Pancreas (tissue), 10 donors: ENCODE measurements at places on chromosomes 2 and 18.

GRCh38 chr18:68083131-68083530, 566.6 kb upstream of the DSEL start:
- no peak for DNase-seq

GRCh38 chr2:218482651-218483050, 63.7 kb downstream of the VIL1 start:
- DNase-seq: no peak

DNA sequence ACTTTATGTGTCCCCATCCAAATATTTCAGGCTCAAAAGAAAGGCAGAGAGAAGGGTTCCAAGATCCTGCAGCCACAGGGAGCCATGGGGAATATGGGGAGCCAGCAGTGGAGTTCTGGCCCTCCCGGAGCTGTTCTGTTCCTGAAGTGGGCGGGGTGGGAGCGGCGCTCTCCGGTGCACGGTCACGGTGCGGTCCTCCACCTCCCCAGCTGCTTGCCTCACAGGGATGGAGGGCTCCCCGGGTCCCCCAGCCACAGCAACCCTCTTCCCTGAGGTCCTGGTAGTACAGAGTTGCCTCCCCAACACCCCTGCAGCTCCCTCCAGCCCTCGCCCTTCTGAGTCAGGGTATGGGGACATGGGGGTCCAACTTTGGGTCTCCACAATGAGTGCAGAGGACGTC, 26.2 kb upstream of the SNED1 start:
- DNase-seq: no peak

- no peak for DNase-seq
Measured at GRCh38 chr2:42314892-42315468, 46.0 kb downstream of the COX7A2L start.

DNA sequence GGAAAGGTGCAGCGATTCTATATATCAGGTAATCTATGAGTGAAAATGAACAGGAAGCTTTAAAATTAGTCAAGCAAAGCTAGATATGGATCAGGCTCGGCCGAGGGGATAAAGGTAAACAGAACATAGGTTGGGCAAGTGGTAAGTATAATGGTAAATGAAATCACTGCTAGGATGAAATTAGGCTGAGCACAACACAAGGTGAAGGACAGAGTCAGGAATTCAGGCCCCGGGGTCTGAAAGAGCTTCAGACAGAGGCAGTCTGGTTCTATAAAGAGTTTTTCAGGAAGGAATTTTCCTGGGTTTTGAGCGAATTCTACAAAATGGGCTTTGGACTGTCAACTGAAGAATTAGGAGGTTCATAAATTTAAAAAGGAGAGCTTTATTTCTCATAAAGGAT, 513.2 kb upstream of the CDH2 start:
- DNase-seq: no peak

GRCh38 chr2:228039752-228040534, 141.5 kb downstream of the SPHKAP start:
- DNase-seq: no peak

DNA sequence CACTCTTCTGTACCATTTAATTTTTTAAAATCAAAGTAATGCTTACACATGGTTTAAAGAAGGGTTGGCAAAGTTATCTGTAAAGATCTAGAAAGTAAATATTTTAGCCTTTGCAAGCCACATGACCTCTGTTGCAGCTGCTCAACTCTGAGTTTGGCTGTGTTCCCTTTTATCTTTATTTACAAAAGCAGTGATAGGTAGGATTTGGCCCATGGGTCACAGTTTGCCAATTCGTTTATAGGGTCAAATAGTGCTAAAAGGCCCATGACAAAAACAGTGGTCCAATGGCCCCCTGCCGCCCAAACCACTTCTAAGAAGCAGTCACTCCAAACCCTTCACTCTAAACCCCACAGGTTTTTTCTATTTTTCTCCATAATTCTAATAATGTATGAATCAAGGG, 124.8 kb downstream of the PARD3B start:
- no peak for DNase-seq

- no peak for DNase-seq
Measured at GRCh38 chr2:203772456-203773165, 66.2 kb downstream of the CD28 start.

DNA sequence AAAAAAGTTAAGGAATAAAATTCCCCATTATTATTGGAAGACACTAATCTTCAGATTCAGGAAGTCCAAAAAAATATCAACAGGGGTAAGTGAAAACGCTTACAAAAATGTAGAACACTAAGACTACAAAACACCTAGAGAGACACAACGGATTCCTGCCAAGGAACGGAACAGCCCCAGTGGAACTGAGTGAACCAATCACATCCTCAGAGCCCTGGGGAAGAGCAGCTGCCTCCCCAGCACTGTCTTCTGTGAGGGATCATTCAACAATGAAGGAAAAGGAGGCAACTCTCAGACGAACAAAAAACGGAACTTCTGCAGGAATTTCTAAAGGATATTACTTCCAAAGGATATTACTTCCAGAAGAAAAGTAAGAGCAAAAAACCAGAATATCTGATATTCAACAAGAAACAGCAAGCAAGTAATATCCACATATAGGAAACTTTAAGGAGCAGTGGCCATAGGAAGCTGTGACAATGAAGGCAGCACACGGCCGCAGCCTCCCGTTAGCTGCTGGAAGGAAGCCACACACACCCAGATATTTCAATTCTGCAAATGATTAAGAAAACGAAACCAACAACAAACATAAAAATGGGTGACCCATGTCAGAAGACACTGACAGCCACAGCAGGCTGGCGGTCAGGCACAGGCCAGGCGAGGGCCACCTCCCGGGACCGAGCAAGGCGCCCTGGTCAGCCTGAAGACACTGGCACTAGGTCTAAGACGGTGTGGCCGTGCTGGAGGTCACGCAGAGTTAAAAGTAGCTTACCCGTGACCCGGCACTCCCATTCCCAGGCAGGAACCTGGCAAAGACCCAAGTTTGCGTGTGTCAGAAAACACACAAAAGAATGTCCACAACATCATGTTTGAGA, 81.8 kb downstream of the HDAC4 start:
- no peak for DNase-seq

DNA sequence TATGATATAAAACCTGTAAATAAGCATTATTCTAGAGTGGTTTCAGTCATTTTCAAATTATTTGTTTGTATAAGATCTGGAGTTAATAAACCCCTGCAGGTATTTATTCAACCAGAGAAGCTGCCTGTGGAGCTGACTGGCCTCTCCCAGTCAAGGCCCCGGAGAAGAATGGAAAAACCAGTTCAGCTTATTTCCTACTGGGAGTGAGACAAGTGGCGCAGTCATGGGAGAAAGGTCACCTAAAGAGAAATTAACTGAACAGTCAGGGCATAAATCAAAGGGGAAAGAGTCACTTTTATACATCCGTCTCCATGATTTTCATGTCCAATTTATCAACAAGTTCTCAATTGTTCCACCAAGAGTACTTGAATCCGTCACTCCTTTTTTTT, 240.9 kb downstream of the RNF152 start:
- no peak for DNase-seq

- DNase-seq: no peak
Measured at GRCh38 chr2:144759746-144760145, 239.8 kb upstream of the ZEB2 start.

- no peak for DNase-seq
Measured at GRCh38 chr2:53183581-53183980, 584.0 kb upstream of the CHAC2 start.

DNA sequence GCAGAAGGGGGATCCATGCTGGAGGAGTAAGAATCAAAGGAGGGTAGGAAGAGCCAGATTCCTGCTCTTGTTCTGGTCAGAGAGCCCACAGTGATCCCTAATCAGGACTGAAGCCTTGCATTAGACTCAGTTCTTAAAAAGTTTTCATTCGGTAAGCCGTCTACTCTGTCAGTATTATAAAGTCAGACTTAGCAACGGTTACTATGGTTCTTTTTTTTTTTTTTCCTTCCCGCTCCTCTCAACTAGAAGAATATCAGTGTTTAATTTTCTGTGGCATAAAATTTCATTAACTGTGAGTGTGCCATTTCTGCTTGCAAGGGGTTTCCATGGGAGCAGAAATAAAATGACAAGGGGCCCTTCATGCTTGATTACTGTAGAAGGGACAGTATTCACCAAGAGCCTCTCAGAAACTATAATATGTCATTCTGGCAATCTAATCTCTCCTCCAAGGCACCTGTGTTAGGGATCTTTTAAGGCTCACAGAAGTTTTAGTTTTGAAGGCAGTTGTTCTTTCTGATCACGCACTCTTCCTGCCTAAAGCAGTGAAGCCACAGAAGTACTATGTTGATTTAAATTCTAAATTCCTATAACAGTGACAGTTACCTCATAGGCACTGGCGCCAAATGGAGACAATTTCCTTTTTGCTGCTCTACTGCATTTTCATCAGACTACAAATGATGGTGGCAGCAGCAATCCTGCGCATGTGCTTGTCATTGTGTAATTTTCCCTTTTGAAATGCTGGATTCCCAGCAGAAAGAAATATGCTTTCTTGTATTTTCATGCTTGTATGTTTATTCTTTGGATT, 57.0 kb downstream of the OSBPL6 start:
- no peak for DNase-seq

GRCh38 chr2:144780983-144781382, 261.1 kb upstream of the ZEB2 start:
- DNase-seq: no peak

DNA sequence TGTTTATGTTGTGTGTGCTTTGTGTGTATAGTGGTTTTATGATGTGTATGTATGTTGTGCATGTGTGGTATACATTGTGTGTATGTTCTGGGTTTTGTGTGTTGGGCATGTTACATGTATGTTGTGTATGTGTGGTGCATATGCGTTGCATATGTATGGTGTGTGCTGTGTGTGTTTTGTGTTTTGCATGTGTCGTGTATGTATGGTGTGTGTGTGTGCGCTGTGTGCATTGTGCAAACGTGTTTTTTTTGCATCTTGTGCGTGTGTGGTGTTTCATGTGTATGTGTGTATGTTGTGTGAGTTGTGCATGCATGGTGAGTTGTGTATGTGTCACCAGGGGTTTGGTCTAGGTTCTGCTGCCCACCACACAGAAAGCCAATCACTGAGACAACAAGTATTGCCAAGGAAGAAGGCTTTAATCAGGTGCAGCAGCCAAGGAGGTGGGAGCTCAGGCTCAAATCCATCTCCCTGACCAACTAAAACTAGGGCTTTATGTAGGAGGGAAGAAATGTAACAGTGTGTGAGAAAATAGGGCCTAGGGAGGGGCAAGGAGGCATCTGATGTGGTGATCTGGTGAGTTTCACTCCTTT, 115.7 kb downstream of the FAM168B start:
- no peak for DNase-seq

DNA sequence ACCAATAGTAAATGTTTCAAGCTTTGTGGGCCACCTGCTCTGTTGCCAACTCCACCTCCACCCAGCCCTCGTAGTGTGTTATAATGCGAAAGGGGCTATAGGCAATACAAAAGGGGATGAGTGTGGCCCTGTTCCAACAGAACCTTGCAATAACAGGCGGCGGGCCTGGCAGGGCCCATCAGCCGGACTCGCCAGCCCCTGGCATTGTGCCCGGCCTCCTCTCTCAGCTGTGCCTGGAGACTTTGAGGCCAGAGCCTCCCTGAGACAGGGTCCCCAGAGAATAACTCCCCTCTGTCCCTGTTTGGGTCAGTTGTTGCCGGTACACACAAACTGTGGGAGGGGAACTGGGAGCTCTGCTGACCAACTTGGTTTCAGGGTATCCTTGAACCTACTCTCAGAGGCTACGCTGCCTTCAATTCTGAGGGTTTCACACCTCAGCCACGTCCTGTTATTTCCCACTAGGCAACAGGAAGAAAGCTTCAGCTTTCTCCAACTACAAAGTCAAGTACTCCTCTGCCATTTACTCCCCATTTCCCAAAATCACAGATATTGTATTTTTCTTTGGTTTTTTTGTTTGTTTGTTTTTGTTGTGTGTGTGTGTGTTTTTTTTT, 58.0 kb upstream of the ZNF236 start:
- DNase-seq: no peak

- no peak for DNase-seq
Measured at GRCh38 chr2:144943986-144944385, 424.1 kb upstream of the ZEB2 start.

DNA sequence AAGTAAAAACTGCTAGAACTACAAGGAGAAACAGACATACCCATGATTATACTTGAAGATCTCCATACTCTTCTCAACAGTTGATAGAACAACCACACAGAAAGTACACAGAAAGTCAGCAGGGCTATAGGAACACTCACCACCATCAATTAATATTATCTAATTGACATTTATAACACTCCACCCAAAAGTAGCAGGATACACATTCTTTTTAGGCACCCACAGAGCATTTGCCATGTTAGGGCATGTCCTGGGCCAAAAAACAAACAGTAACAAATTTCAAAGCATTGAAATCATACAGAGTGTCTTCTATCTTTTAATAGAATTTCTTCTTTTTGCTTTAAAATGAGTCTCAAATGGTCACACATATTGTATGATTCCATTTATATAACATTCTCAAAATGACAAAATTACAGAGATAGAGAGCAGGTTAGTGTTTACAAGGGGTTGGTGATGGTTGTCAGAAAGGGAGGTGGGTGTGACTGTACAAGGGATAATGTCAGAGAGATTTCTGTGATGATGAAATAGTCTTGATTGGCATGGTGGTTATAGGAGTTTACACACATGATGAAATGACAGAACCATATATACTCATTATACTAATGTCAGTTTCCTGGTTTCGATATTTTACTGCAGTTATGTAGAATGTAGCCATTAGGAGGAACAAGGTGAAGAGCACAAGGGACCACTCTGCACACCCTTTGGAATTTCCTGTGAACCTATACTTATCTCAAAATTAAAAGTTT, 82.8 kb downstream of the NCK2 start:
- no peak for DNase-seq

DNA sequence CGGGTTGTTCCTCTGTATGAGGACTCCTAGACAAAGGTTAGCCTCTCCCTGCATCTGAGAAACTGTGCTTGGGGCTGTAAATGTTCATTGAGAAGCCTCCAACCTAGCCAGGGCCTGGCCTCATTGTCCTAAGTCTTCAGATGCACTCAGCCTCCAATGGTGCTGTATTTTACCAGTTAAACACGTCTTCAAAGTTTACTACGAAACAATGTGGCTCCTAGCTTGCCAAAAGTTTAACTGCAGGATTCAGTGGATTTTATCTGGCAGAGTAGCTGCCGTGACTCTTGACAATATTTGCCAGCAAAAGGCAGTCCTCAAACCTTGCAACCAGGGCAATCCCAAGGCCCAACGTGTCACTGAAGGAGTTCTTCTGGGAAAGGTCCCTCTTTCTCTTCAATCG, 1.1 kb downstream of the PID1 start:
- no peak for DNase-seq
